Stimulated activated CD8-positive, alpha-beta memory T cell treated with anti-CD3 and anti-CD28 coated beads, Interleukin-4, amount 100 ng/mL, for 1 hour (primary cell): ENCODE measurements at places on chromosomes 7 and 10.

GRCh38 chr10:118723466-118723865 lies 31.3 kb downstream of the CACUL1 start:
- no peak for DNase-seq

DNA sequence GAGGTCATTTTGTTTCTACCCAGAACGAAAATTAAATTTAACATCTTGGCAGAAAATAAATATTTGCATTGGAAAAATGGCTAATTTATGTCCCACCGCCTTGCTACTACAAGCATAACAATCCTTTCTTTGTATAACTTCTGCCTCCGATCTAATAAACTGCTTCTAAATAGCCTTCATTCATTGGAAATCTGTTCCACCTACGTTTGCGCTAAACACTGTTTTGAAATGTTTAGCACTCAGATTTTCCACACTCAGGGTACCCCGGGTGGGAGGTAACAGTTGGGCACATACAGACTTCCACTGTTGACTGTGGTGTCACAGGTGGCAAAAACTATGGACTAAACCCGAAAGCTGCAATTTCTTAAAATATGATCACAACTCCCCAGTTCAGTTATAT lies 96.4 kb downstream of the FGFR2 start:
- DNase-seq, result no peak

DNA sequence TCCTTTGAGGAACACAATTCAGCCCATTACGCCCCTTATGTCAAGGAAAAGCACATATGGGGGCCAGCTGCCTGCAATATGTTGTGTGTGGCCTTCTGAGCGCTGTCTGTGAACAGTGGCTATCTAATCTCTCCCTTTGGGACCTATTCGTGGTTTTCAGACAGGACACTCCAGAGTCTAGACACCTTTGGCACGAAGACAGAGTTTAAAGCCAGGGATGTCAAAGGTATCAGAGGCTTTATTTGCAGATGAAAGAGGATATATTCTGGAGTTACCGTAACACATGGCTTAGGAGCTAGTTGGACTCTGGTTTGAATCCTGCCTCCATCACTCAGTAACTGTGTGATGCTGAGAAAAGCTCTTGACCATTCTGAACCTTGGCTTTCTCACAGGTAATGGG lies 14.8 kb upstream of the EEPD1 start:
- no peak for DNase-seq

GRCh38 chr7:117067340-117067739 lies 114.0 kb downstream of the ST7 start:
- no peak for DNase-seq

DNA sequence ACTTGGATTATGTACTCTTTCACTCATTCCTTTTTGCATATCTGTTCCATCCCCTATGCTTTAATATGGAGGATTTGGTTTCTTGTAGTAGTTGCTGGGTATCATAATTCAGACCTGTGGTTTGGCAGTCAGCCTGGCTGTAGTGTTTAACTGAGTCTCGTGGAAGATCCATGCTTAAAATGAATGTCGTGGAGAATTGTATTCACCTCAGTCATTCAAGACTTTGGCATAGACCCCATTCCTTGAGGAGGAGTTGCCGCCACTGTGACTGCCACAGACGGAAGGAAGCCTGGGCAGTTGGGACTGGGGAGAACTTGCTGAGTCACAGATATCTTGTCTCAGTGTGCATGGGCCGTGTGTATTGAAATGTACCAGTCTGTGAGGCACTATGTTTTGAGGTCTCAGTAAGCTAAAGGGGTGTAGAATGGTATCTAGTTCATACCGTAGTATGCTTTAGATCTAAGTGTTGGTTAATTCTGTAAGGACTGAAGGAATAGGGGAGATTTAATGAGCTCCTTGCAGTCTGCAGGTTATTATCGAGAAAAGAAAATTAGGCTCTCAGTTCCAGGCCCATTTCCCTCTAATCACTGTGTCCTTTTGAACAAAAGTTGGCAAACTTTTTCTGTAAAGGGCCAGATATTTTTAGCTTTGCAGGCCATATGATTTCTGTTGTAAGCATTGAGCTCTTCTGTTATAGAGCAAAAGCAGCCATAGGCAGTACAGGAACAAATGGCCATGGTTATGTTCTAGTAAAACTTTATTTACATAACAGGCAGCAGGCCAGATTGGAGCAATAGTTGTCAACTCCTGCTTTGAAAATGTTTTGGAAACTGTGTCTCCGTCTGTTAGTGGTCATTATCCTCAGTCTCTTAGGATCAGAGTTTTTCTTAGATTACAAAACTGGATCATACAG lies 76.8 kb downstream of the TPST1 start:
- no peak for DNase-seq

- no peak for DNase-seq
Measured at GRCh38 chr7:102095321-102096011, 191.2 kb upstream of the SH2B2 start.

DNA sequence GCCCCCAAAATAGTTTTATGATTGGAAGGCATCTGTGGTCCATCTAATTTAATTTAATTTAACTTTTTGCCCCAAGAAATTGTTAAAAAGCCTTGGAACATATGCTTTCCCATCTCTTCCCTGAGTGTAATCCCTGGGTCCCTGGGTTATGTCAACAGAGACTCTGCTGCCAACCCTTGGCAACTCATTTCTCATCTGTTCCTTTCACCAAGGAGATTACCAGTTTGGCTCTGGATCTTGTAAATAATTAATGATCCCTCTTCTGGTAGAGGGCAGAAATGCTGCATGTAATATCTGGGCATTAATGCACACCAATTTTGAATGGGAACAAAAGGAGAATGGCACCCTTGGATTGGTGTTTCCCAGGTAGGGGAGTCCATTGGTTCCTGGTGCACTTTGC lies 514.2 kb downstream of the CCSER2 start:
- DNase-seq, result no peak

DNA sequence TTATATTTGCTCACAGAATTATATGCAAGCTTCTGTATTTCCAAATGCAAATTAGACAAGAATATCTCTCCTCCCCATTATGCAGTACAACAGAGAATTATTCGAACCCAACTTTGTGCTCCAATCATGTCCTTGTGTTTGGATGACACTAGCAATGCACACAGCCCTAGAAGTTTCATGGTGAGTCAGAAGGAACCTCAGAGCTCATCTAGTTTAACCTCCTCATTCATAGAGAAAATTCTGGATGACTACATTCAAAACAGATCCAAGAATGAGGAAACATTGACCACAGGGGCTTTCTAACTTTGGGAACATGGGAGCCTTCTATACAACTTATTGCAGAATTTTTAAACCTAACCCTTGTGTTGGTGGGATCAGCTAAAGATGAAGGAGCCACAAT lies 12.8 kb upstream of the ARID5B start:
- no peak for DNase-seq

DNA sequence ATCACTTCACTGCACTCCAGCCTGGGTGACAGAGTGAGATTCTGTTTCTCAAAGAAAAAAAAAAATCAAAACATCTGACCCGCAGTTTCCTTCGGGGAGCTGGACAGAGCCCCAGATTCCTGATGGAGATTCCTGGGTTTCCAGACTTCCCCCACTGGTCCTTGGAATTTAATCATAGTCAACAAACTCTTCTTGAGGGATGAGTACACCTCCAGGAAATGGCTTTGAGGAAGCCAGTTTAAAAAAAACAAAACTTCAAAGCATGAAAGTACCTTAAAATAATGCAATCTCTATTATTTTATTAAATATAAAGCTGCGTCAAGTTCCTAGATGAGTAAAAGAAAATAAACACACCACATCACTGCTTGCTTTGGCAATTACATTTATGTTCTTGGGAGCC lies 1.2 kb upstream of the MAD1L1 start:
- DNase-seq, result no peak

- DNase-seq, result no peak
Measured at GRCh38 chr7:95526128-95526738, 40.5 kb downstream of the ASB4 start.

DNA sequence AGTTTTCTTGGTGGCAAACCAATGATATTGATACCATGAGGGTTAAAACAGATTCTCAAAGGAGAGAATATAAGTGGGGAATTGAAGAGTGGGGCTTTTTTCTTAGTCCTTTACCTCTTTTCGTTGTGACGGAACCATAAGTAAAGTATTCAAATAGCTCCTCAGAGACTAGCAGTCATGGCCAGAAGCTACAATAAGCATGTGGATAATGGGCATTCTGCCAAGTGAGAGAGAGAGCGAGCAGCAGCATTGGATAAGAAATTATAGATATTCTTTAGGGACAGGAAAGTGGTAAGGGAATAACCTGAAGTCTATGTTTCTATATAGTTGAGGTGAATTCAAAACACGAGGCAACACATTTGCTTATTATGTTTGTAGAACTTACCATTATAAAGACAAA lies 235.1 kb downstream of the SEMA3E start:
- no peak for DNase-seq

GRCh38 chr7:1675036-1675671 lies 5.1 kb downstream of the ELFN1 start:
- no peak for DNase-seq

DNA sequence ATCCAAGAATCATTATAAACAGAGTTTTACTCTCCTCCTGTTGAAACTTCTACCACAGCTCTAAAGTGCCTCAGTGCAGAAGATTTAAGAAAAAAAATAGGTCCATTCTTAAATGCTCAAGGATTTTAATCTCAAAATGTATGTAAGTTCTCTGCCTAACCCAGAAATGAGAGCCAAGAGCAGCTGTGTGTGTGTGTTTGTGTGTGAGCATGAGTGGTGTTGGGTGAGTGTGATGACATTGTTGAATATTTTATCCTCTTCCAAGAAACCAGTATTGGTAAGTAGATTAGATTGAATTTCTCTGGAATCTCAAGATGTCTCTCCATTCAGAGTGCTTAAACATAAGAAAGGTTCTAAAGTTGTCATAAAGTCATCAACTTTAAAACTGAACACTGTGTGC lies 363.6 kb upstream of the NFE2L3 start:
- DNase-seq, result no peak

- DNase-seq, result no peak
Measured at GRCh38 chr10:60573336-60573735, 183.7 kb upstream of the ANK3 start.

- no peak for DNase-seq
Measured at GRCh38 chr7:14754631-14755030, 147.9 kb downstream of the DGKB start.

DNA sequence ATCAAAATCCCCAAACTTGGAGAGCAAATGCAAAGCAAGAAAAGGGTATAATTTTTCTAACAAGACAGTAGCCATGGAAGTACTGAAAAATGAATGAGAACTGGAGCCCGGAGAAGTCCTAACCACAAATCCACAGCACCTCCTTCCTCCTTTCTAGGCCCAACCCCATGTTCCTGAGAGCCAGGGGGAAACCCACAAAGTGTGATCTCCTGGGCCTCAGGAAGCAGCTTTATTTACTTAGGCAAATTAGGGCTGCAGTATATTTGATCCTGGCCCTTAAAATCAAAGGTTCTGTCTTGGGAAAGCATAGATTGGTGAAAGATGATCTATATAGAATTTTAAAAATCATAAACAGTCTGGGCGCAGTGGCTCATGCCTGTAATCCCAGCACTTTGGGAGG lies 103.0 kb downstream of the DOCK4 start:
- DNase-seq, result no peak

DNA sequence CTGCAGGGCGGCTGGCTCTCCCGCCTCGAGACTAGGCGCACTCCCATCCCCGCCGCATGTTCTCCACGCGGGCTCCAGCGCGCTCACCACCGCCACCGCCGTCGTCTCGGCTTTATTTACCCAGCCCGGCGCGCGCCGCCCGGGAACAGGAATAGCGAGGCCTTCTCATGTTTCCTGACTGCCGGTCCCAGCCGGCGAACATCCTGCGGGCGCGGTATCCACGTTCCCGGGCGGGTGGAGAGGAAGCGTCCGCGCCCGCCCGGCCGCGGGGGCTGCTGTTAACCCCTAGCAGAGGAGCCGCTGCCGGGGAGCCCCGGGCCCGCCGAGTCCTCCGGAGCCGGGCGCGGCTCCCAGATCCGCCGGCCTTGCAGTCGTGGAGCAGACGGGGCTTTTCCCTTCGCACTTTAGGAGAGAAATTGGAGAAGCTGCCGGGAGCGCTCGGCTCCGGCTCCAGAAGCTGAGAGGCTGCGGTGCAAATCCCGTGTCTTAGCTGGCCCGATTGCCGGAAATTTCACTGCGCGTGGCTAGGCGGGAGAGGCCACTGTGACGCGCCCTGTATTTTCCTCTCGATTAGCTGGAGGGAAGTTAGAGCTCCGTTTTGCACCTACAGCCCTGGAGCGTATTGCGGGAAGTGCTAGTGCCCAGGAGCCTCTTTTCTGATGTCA lies at the start of gene MKX:
Gene MKX (minus strand): TSS at position 88 of the 665 bp plus-strand sequence. CDS start 2,404 bp downstream, outside the sequence.
- no peak for DNase-seq

GRCh38 chr10:129332476-129332875 lies 134.6 kb upstream of the MGMT start:
- DNase-seq, result no peak

DNA sequence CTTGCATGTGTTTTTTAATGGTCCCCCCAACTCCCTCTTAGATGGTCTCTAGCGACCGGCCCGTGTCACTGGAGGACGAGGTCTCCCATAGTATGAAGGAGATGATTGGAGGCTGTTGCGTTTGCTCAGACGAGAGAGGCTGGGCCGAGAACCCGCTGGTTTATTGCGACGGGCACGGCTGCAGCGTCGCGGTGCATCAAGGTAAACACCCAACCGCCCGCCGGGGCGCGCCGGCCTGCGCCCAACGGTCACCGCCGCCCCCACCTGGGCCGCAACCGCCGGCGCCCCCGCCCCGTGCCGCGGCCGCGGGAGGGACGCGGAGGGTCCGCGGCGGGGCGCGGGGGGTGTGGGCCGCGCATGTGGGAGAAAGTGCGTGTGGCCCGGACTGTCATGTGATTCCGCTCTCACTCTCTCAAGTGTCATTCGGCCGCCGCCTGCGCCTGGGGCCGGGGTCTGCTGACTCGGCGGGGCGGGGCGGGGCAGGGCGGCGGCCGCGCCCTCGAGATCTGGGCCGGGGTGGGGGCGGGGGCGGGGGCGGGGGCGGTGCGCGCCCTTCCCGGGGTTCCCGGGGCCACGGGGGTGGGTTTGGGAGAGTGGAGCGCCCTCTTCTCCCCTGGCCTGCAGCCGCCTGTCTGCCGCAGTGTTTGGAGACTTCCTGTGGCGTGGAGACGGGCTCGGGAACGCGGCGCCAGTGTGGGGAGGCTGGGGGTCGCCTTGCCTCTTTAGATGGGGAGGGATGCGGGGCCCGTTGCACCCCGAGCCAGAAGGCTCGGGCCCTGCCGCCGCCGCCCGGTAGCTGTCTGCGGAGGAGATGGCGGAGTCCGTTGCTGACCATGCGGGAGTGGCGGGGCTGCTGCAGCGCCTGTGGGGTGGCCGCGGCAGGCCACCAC lies 817 bp downstream of the MLLT10 start:
- DNase-seq, result no peak
